ENCODE measurements at places on chromosomes 5 and 9.

- DNase-seq, result no peak
Observed at GRCh38 chr9:127058011-127058644, 64.3 kb downstream of the ANGPTL2 start.

DNA sequence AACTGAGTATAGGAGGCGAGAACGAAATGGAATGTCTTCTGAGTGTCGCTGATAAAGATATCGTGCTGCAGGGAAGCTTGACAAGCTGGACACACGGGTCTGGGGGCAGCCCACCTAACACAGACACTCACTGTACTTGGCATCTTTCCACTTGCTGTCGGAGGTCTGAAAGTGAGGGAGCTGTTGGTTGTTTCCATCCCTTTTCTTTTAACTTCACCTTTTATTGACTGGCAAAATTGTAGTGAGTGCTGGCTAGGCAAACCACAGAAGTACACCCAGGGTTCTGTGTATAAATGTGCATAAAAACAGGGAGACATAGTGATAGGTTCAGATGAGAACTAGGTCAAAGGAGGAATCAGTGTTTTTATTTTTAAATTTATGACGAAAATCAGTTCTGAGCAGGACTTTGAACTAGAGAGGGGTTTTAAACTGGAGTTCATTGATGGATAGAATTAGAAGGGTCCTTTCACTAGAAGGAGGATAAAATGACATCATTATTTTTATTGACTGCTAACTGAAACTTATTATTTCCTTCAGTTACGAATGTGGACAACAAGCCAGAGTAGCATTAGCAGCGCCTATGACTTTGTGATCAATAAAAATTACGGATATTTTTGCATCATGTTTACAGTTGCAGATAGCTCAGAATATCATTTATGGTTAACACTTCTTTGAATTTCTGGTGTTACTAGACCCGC lies 817 bp downstream of the GAPVD1 start:
- DNase-seq, result no peak

- no peak for DNase-seq
Observed at GRCh38 chr9:34463098-34463900, 4.7 kb downstream of the DNAI1 start.

DNA sequence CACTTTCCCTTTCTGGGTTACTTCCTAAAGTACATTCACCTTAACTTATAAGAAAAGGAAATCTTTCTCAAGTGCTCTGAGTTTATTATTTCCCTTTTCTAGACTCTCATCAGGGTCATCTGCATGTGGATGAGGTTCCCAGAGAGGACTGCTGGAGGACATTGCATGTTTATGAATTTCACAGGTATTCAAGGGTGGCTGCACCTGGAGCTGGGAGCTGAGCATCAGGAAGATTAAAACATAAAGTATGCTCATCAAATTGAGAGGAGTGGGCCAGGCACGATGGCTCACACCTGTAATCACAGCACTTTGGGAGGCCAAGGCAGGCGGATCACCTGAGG lies 34.7 kb upstream of the PLIN2 start:
- DNase-seq, result no peak

DNA sequence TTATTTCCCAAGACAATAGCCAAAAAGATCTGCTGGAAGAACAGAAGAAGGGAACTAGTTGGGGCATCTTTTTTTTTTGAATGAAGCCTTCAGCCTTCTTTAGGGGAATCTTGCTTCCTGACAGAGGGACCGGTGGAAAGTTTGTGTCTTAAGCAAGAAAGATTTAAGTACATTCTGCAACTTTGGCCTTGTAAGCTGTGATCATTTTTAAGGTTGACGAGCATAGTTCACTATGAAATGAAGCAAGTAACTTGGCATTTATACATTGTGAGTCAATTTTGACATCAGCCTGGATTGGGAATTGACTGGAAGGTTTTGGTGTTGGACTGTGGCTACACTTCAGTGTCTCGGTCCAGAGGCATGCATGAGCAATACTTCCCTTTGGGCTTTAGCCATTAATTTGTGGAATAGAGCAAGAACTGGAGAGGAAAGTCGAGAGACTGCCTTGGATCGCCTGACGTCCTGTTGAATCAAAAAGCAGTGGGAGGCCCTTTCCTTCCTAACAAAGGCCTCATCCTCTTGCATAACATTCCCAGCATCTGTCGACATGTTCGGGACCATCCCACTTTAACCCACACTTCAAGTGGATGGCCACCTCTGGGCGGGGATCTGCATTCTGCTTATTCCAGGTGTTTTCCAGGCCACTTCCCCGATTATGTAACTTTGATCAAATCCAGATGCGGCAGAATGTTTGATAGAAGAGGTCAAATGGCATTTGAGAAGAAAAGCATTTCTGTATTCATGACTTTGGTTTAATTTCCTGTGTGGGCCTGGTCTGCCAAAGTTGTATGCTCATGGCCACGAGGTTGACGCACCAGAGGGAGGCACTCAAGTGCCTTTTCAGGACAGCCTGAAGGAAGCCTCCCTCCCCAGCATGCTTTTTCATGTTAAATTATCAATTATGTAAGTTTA lies 12.5 kb downstream of the ABL1 start:
- no peak for DNase-seq
